ENCODE measurements at places on chromosomes 4 and X. TPM values are rescaled to one million over a fixed set of nuclear protein-coding genes. Genes with fewer than 3 reads are reported as not detected.

DNA sequence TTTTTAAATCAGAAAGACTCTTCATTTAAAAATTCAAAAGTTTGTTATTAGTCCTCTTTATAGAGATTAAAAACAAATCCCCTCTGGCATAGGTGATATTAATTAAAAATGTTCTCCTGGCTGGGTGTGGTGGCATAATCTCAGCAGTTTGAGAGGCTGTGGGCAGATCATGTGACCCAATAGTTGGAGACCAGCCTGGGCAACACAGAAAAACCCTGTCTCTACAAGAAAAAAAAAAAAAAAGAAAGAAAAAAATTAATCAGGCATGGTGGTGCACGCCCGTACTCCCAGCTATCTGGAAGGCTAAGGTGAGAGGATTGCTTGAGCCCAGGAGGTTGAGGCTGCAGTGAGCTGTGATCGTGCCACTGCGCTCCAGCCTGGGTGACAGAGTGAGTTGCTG, 38.9 kb downstream of the RASGEF1B start:
- no peak overlapping the region for H3K27ac ChIP-seq
- H3K36me3 ChIP-seq = peaks cover 4% of the 10 kb centered on the region
- DNase-seq = no peak
- no peaks in the 10 kb centered on the region for H3K27me3 ChIP-seq

- peaks cover 6% of the 10 kb centered on the region for H3K36me3 ChIP-seq
- no peak overlapping the region for H3K4me3 ChIP-seq
- peaks cover 5% of the 10 kb centered on the region for H3K4me1 ChIP-seq
These were observed 71.1 kb upstream of the MSANTD1 start for GRCh38 chr4:3177905-3178304.

- H3K27me3 ChIP-seq = no peaks in the 10 kb centered on the region
- H3K4me1 ChIP-seq = no peaks in the 10 kb centered on the region
- peak overlapping the region; percentile 38 for H3K27ac ChIP-seq
- no peaks in the 10 kb centered on the region for H3K36me3 ChIP-seq
- DNase-seq = no peak
These were observed 39.3 kb upstream of the IQSEC2 start for GRCh38 chrX:53320543-53321229.

DNA sequence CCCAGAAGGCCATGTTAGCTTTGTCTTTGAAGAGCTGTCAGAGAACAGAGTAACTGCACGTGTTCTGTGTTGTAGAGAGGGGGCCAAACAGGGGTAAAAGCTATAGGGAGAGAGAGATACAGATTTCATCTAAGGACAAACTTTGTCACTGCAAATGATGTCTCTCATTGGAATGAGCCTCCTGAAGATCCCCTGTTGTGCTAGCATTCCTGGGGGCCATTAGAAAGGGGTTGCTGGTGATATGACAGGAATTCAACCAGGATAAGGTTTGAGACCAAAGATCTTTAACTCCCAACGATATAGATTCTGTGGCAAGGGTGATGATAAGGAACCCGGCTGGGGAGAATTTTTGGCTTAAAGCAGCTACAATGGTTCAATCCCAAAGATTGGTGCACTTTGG, 16.8 kb downstream of the MID1 start:
- H3K4me1 ChIP-seq = no peaks in the 10 kb centered on the region
- no peak overlapping the region for H3K27ac ChIP-seq
- H3K4me3 ChIP-seq = no peak overlapping the region

DNA sequence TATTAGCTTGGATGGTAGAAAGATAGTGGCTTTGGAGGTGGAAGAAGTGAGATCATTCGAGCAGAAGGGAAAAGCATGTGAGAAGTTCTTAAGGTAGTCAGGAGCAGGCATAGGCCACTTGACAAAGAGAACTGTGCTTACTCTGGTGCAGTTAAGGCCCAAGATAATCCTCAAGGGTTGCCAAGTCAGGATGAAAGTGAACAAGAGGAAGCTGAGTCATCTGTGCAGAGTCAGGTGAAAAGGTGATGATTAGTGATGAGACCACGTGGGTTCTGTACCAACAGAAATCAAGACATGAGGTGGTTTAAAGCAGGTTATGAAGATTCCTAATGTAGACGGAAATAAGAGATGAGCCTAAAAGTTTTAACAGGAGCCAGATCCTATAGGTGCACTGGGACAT, 369.8 kb downstream of the DTHD1 start:
- DNase-seq = no peak
- H3K36me3 ChIP-seq = no peaks in the 10 kb centered on the region
- H3K27ac ChIP-seq = no peak overlapping the region
- no peaks in the 10 kb centered on the region for H3K4me1 ChIP-seq

GRCh38 chrX:149541521-149542047, 772 bp downstream of the EOLA1 start:
- H3K4me3 ChIP-seq = peak overlapping the region; percentile 39
- no peaks in the 10 kb centered on the region for H3K36me3 ChIP-seq
- no peak for DNase-seq
- peak overlapping the region; percentile 88 for H3K27ac ChIP-seq
- H3K4me1 ChIP-seq = no peaks in the 10 kb centered on the region

GRCh38 chr4:26183017-26183416, 137.8 kb upstream of the RBPJ start:
- no peak for DNase-seq
- no peaks in the 10 kb centered on the region for H3K36me3 ChIP-seq
- H3K27ac ChIP-seq = no peak overlapping the region
- H3K27me3 ChIP-seq = no peaks in the 10 kb centered on the region
- no peaks in the 10 kb centered on the region for H3K4me1 ChIP-seq

Gene KDR
- total RNA-seq = 23.5 TPM

Gene ZNF718
- 13.0 TPM for total RNA-seq

All from prostate gland (tissue), 2 donors.